ENCODE measurements at places on chromosomes 16 and 17.

DNA sequence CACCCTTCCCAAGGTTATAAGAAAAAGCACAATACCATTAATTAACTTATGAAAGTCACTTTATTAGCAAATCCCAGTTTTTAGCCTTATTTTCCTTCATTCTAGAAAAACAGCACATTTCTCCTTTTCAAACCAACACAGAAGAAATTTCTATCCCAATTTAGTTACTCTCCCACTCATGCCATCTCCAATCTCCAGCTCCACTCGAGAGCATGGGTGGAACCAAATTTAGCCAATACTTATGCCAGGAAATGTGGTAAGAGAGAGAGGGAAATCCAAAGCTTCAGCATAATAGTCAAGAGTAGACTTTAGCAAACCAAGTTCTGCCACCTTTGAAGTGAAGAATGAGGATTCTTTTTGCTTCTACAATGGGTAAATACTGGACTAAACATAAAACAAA is 288.8 kb downstream of the KIF2B start:
- no peak for DNase-seq

DNA sequence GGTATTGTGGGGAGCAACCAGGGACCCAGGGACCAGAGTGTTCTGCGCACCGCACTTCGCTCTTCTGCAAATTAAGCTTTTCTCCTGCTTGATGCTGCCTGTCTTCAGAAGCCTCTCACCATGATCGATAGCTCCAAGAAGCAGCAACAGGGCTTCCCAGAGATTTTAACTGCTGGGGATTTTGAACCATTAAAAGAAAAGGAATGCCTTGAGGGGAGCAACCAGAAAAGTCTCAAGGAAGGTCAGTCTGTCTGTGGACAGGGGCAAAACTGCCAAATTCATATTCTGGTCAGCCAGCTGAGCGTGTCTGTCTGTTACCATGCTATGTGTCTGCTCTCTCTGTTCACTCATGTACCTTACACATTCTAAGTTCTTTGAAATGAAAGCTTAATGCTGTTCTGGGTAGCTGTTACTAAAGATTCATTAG is 115.7 kb downstream of the MRTFB start:
- DNase-seq, result no peak

- no peak for DNase-seq
These were observed 297.1 kb downstream of the HS3ST4 start for GRCh38 chr16:25988882-25989281.

DNA sequence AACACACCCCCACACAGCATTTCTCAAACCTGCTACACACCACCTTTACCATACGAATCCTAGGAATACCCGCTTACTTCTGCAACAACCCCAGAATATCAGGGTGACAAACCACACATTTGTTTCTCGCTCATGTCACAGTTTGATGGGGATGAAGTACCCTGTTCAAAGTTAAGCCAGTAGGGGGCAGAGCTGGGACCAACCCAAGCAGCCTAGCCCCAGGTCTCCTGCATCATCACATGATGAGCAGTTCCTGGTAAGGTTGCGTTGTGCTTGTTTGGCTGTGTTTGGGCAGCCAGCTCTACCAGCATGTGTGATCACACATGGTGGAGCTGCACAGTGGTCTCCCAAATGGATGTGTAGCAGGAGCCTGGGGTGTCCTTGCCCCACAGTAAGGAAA is 103.6 kb upstream of the C16orf82 start:
- DNase-seq, result no peak

DNA sequence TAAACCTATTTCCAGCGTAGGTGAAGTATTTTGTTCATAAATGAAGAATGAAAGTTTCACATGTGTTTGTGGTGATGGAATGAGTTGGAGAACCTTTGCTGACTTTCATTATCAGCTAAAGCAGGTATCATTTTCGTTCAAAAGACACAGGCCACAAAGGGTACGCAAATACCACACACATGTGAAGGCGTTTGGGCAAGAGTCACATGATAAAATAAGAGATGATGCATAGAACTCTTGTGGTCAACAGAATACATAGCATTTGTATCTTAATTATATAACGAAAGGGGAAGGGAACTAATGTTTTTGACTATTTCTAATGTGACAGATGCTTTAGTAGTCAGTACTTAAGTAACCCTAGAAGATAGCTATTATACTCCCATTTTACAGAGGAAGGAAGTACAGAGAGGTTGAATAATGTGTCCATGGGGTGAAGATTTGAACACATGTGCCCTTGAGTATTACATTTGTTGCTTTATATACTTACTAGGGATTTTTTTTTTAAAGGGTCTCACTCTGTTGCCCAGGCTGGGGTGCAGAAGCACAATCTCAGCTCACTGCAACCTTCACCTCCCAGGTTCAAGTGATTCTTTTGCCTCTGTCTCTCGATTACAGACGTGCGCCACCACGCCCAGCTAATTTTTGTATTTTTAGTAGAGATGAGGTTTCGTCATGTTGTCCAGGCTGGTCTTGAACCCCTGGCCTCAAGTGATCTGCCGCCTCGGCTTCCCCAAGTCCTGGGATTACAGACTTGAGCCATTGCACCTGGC is 4.8 kb downstream of the RPA1 start:
- no peak for DNase-seq

DNA sequence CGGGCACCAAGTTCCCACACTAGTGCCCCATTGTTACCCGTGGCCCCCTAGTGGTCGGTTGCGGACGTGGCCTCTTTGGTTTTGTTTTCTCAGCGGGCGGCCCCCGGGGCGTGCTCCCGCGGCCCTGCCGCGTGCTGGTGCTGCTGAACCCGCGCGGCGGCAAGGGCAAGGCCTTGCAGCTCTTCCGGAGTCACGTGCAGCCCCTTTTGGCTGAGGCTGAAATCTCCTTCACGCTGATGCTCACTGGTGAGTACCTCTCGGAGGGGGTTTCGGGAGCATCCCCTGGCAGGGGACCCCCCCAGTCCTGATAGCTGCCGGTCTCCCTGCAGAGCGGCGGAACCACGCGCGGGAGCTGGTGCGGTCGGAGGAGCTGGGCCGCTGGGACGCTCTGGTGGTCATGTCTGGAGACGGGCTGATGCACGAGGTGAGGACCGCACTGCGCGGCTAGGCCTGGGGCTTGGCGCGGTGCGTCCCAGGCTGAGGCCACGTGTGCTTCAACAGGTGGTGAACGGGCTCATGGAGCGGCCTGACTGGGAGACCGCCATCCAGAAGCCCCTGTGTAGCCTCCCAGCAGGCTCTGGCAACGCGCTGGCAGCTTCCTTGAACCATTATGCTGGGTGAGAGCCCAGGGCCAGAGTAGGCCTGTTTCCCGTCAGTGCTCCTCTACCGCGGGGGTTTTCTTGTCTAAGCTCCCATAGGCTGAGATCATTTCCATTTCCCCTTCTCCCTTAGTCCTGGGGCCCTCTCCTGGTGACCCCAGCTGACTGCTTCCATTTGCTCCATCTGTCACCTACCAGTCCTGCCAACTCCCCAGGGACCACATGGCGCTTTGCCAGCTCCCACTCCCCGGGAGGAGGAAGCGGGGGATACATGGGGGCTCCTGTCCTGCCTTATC is 1.7 kb downstream of the SPHK1 start:
- peak; percentile 83 for DNase-seq

DNA sequence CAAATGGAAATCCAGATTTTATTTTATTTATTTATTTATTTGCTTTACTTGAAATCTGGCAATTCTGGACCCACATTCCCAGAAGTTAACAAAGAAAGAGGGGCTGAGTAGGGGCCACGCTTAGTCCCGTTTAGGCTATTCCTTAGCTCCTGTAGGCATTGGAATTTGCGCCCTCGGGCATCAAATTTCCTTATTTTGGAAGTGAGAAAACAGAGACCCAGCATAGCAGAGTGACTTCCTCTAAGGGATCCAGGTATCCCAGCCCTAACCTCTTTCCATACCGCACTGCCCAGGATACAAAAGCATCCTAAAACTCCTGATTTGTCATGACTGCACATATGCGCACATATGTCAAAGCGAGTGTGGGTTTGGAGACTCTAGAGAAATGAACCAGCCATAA is 19.0 kb upstream of the SMG1 start:
- DNase-seq, result no peak

DNA sequence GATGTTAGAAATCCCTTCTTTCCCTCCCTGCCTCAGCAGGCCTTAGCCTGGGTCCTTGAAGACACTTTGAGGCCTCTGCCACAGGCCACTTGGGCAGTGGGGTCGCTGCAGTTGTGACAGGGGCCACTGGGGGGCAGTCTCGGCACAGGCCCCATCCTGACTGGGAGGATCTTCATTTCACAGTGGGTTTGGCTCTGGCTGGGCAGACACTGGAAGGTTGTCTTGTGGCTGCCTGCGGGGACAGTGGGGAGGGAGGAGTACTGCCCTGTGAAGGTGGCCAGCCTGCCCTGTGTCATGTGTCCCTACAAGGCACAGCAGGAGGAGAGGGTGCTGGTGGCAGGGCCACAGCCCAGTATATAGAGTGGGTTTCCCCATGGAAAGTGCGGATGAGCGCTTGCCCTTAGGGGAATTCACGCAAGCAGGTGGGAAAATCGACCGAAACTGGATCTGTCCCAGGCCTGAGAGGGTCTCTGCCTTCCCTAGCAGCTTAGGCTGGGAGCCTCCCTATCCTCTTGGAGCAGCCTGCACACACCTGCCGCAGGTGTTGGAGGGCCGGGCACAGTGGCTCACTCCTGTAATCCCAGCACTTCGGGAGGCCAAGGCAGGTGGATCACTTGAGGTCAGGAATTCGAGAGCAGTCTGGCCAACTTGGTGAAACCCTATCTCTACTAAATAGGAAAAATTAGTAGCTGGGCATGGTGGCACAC is 28.8 kb downstream of the GINS2 start:
- peak; percentile 59 for DNase-seq

GRCh38 chr17:80129006-80129565 is 17.8 kb downstream of the EIF4A3 start:
- DNase-seq, result no peak

GRCh38 chr16:89805136-89805905 is 11.1 kb downstream of the FANCA start:
- no peak for DNase-seq

DNA sequence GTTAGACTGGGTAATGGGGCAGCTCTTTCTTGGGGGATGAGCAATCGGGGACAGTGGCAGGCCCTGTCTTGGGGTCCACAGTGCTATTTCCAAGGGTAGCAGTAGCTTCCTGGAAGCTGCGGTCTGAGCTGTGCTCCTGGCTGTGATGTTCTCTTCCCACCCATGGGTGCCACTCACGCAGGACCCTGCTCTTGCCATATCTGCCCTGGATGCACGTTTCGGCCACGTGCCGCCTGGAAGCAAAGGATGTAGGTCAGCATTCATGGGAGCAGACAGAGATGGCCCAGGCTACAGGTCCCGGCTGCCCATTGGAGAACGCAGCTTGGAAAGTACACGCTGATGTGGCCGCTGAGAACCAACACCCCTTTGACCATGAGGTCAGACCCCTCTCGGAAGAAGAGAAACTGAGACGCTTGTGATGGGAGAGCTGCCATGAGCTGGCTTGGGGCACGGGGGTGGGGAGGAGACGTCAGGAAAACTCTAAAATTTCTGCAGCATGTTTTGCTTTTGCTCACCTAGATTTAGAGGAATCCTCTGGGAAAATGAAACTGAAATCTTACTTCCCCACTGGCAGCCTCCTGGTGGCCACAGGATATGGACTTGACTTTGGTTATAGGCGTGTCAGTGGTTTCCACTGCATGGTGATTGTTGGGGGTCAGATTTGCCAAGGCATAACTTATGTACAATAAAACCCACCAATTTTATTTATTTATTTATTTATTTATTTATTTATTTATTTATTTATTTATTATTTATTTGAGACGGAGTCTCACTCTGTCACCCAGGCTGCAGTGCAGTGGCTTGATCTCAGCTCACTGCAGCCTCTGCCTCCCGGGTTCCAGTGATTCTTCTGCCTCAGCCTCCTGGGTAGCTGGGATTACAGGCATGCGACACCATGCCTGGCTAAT is 36.2 kb upstream of the IRF8 start:
- DNase-seq, result no peak

GRCh38 chr17:16980813-16981731 is 9.2 kb upstream of the TNFRSF13B start:
- peak; percentile 36 for DNase-seq

- DNase-seq, result no peak
These were observed 111.9 kb upstream of the ERCC4 start for GRCh38 chr16:13808102-13808501.

DNA sequence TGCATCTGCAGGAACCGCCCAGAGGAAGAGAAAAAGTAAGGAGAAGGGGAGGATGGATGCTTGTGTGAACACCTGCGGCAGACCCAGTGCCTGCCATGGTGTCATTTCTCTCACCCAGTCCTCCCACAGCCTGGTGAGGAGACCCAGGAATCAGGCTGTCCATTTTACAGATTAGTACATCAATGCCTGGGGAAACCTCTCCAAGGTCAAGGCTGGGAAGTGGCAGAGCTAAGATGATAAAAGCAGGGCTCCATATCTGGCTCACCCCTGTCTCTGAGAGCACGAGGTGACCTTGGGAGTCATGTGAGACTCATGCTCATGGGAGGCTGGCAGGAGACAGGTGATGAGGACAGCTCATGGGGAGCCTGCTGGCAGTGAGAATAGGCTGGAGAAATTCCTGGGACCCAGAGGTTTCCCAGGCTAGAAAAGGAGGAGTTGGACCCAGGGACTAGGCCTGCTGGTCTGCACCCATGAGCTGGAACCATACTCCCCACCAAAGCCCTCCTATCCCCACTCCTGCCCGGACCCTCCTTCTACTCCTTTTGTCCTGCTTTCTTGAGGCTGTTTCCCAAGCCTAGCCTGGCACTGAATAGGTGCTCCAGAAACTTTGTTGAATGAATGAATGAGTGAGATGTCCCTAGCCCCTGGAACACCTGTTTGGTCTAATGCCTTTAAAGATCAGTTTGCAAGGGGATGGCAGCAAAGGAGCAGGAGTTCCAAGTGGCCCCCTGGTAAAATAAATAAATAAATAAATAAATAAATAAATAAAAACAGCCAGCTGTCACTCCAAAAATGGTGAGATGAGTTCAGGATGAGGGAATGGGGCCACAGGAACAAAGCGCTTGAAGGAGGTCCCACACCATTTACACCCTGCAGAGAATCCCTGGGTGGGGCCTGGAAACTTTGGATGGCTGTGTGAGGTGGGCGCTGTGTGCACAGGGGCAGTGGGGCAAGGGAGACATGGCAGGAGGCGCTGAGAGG is 1.6 kb downstream of the ZNF629 start:
- DNase-seq, result no peak

DNA sequence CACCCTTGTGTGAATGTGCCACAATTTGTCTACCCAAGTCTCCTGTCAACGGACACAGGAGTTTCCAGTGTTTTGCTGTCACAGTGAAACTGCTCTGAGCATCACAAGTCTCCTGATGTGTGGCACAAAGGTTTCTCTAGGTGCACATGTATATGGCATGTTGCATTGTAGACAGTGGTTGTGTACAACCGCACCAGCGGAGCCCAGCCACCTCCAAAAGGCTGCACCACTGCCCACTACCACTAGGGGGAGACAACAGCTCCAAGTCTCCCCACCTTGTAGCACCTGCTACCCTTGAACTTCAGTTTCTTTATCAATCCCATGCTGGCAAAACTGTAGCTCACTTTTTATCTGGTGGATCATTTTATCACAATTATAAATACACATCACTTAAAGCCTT is 95.5 kb upstream of the ZNF469 start:
- no peak for DNase-seq
